Smooth muscle cell of the pulmonary artery (primary cell): ENCODE measurements at places on chromosomes 16 and 17. TPM values are rescaled to one million over a fixed set of nuclear protein-coding genes. Genes with fewer than 3 reads are reported as not detected.

Gene TMEM238L
- total RNA-seq: not detected in 2 replicates

Gene WSCD1
- total RNA-seq: 0.85 and 6.9 TPM in 2 replicates

Gene SDR42E1
- under 0.01 TPM in 2 replicates for total RNA-seq

Gene ZNF286A
- total RNA-seq: 25.3 and 37.9 TPM in 2 replicates

Gene GALNS
- 49.1 and 69.1 TPM in 2 replicates for total RNA-seq

Gene CCL1
- not detected in 2 replicates for total RNA-seq

Gene ARL5C
- not detected in 2 replicates for total RNA-seq

Gene AOC2
- total RNA-seq: 0.79 and 0.85 TPM in 2 replicates

Gene OTOP2
- total RNA-seq: not detected in 2 replicates

Gene ODAD4
- total RNA-seq: 0.46 and 0.72 TPM in 2 replicates

Gene EFCAB5
- total RNA-seq: 0.07 and 0.13 TPM in 2 replicates

Gene SEPTIN12
- total RNA-seq: not detected in 2 replicates

Gene APOBR
- total RNA-seq: not detected in 2 replicates

Gene CIBAR2
- total RNA-seq: not detected in 2 replicates

Gene LCAT
- total RNA-seq: 11.8 and 12.6 TPM in 2 replicates

Gene CCDC144A
- 8.8 and 11.7 TPM in 2 replicates for total RNA-seq

Gene ABI3
- 0.17 and 0.20 TPM in 2 replicates for total RNA-seq

Gene CCL5
- total RNA-seq: 0.07 TPM in 1 of 2 replicates, not detected in the other

Gene CD300H
- not detected in 2 replicates for total RNA-seq

Gene CRHR1
- not detected in 2 replicates for total RNA-seq

Gene ABCA9
- total RNA-seq: 12.0 and 62.2 TPM in 2 replicates

Gene TBX2
- 20.4 and 63.1 TPM in 2 replicates for total RNA-seq

Gene TM4SF5
- total RNA-seq: not detected in 2 replicates

Gene CLEC3A
- total RNA-seq: not detected in 2 replicates

Gene PRAC1
- total RNA-seq: not detected in 2 replicates

Gene WNK4
- total RNA-seq: 0.20 and 0.79 TPM in 2 replicates

Gene CMTM2
- not detected in 2 replicates for total RNA-seq

Gene PHKG2
- total RNA-seq: 16.4 and 17.3 TPM in 2 replicates
